DMS79 (cell line): ENCODE measurements at places on chromosomes 5 and 9.

DNA sequence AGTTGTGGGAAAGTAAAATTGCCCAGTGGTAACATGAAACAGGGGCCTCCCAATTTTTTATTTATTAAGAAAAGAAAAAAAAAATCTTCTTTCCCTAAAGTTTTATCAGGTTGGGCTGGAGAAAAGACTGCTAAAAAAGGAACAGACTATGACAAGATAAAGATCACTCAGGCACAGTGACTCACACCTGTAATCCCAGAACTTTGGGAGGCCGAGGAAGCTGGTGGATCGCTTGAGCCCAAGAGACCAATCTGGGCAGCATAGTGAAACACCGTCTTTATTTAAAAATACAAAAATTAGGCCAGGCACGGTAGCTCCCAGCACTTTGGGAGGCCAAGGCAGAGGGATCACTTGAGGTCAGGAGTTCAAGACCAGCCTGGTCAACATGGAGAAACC lies 312.5 kb downstream of the CETN3 start:
- no peak for DNase-seq

GRCh38 chr5:156529892-156530291 lies 202.9 kb downstream of the SGCD start:
- no peak for DNase-seq

DNA sequence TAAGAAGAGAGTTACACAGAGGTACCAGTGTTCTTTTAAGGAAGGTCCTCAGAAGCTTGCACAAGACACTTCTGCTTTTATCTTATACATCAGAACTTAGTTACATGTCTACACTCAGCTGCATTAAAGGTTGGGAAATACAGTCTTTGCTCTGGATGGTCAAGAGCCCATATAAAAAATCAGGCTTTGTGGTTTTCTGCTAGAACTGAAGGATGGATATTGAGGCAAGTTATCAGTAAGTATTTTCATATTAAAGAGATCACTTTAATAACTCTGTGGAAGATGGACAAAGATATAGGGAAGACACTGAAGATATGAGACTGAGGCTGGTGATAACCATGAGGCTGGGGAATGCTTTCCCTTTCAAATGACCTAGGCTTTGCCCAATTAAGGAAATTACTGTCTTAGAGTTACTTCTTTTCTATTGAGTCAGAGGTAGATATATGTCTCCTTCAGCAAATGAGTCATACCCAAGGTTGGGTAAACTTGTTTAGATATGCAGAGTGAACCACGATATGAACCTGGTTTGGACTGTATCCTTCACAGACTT lies 87.0 kb upstream of the TNC start:
- DNase-seq: no peak

GRCh38 chr5:38922199-38922598 lies 76.4 kb downstream of the OSMR start:
- DNase-seq: no peak

GRCh38 chr9:84838879-84839278 lies 169.3 kb downstream of the NTRK2 start:
- DNase-seq: no peak

DNA sequence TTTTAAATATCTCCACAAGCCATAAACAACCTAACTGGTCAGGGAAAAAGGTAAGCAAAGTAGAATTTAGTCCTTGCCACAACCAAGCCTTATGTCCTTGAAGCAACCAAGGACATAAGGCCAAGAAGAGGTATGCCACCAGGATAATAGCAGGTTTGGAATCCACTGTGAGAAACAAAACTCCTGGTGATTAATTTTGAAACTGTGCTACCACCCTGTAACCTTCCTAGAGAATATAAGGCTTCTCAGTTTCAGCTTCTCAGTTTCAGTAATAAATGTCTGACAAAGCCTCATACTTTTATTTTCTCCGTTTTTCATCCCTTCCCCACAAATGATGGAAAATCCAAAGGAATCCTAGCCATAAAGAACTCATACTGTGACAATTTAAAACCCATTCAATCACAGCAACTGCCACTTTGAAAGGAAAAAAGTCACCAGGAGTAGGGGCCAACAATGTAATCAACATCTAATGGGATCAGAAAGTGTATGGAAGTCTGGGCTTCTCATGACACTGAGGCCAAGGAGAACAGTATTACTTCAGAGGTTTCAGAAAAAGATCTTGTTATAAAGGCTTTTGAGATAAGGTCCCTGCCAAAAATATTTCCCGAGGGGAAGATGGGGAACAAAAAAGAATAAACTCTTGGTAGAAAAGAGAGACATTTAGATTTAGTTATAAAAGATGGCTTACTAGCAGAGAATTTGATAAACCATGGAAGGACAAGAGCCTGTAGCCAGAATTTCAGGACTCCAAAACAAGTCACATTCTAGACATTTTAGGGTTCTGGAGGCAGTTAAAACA lies 189.2 kb downstream of the TSSK1B start:
- DNase-seq: no peak

- no peak for DNase-seq
These were observed 2.2 kb downstream of the NSMF start for GRCh38 chr9:137456864-137457405.

GRCh38 chr5:154683101-154683880 lies 71.9 kb upstream of the LARP1 start:
- DNase-seq: no peak

DNA sequence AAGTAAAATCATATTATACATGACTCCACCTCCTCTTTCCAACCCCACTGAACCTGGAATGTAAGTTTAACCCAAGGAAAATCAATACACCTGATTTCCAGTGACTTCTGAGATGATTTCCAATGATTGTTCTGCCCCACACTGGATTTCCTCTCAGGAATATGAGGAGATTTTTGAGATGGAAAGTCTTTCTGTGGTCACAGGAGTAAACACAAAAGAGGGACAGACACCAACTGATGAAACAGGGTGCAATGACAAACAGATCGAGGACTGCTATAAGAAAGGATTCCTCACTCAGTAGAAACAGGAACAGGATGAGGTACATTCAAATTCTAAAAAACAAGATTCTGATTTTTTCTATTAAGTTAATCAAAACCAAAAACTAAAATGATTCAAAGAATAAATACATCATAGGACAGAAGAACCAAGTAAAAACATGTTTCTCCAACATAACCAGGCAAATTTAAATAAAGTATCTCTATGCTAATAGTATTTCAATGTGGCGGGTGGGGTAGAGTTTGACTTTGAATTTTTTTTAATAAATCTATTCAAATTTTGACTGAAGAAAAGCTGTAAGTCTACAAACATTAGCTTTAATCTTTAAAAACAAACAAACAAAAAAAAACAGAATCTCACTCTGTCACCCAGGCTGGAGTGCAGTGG lies 42.1 kb downstream of the DTWD2 start:
- DNase-seq: no peak
